ENCODE measurements at places on chromosomes 3 and 15.

DNA sequence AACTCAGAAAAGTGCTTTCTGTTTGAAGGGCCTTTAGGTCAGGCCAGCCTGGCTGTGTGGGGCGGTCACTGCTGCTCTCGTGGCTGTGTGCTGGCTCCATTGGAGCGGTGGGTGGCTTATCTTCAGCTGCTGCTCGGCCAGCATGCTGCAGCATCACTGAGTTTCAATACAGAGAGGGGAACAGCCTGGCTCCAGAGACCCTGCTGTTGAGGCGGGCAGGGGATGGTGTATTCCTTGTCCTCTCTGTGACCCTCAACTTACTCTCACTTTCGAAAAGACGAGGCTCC lies 248.5 kb upstream of the ONECUT1 start:
- DNase-seq: no peak

- DNase-seq: no peak
These were observed 75.5 kb downstream of the RBPMS2 start for GRCh38 chr15:64699751-64700388.

DNA sequence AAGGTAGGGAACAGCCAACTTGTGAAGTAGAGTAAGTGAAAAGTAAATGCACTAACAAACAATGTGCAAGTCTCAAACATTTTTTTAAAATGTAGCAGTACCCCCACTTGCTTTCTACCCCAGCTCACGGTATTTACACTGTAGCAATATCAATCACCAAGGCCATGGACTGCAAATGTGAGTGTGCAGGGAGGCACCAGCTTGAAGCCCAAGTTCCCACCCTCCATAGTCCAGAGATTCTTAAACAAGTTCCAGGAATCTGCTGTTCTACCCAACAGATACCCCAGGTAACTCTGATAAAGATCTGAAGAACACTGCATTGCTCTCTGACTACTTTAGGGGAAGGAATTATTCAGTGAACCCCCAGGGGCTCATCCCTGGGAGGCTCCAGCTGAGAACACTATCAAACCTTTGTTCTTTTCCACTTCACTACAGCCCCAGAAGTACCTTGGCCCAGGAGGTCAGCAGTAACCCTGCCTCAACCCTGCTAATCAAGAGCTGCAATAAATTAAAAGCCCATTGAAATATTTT lies 86.1 kb downstream of the FOXP1 start:
- DNase-seq: no peak

DNA sequence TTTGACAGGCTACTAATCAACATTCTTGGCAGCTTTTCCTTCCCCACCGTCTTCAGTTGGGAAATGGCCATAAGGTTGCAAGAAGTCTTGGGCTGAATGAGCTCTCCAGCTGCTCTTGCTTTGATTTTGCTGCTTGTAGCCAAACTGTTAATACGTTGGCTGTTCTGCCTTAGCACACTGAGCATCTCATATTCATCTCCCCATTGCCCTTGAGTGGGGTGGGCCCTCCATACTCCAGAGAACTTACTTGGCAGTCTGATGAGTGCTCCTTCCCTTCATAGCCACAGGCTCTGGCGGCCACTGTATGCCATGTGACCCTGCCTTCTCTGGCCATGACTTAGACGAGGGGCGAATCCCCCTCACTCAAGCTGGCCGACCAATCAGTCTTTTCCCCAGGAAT lies 25.8 kb upstream of the PAQR5 start:
- DNase-seq: no peak

- DNase-seq: no peak
These were observed 78.6 kb downstream of the WDR49 start for GRCh38 chr3:167575000-167575600.

GRCh38 chr3:98977520-98977919 lies 76.0 kb upstream of the DCBLD2 start:
- peak; percentile 6 for DNase-seq

DNA sequence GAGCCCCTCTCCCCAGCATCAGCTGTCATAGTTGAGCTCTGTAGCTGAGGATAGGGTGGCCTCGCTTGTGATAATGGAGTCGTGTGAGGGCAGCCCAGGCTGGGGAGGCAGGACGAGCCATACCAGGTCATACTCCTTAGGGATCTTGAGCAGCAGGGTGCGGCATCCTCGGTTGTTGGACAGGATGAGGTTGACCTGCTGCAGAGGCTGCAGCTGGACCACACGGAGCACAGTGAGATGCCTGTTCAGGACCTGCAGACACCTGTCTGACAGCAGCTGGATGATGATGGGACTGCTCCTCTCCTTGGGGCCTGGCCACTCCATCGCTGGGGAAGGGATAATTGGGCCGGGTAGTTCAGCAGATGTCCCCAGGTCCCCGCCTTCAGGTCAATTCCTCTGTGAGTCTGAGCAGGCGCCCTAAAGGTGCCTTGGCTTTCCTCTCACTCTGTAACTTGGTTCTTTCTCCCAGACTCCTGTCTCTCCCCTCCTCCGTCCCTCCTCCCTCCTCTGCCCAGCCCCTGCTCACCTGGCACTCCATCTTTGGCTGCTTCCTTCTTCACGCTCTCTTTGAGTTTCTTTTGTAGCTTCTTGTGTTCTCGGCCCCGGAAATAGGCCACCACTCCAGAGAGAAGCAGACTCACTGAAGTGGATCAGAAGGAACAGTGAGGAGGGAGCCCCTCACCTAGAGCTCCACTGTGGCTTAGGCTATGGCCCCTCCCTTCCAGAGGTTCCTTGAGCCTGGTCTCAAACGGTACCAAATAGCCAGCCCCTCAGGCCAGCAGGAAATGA lies 7.8 kb downstream of the DUOX2 start:
- no peak for DNase-seq

- no peak for DNase-seq
These were observed 27.0 kb upstream of the APH1B start for GRCh38 chr15:63250312-63250965.

DNA sequence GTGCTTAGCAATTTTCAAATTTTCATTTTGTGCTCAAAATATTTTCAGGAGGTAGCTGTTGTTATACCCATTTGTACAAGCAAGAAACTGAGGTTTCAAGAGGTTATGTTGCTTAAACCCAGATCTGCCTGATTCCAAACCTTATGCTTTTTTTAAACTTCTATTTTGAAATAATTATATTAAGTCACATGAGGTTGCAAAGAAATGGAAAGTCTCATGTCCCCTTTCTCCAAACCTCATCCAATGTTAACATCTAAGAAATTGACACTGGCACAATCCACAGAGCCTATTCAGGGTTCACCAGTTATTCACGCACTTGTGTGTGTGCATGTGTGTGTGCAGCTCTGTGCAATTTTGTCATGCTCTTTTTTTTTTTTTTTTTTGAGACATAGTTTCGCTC lies 35.1 kb downstream of the B3GNT5 start:
- DNase-seq: no peak

DNA sequence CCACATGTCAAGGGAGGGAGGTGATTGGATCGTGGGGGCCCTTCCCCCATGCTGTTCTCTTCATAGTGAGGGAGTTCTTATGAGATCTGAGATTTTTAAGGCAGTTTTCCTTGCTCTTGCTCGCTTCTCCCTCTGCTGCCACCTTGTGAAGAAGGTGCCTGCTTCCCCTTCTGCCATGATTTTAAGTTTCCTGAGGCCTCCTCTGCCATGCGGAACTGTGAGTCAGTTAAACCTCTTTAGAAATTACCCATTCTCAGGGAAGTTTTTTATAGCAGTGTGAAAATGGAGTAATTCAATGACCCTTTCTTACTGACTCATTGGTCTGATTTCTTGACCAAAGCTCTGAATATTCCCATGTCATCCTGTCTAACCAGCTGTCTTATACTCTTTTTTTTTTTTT lies 484.4 kb upstream of the TPRG1 start:
- no peak for DNase-seq

- no peak for DNase-seq
These were observed 407.2 kb upstream of the UBE2E2 start for GRCh38 chr3:22795917-22796316.

- no peak for DNase-seq
These were observed 17.0 kb downstream of the PRKAR2A start for GRCh38 chr3:48830715-48831114.

GRCh38 chr15:66565141-66565641 lies 607 bp downstream of the LCTL start:
- DNase-seq: no peak

DNA sequence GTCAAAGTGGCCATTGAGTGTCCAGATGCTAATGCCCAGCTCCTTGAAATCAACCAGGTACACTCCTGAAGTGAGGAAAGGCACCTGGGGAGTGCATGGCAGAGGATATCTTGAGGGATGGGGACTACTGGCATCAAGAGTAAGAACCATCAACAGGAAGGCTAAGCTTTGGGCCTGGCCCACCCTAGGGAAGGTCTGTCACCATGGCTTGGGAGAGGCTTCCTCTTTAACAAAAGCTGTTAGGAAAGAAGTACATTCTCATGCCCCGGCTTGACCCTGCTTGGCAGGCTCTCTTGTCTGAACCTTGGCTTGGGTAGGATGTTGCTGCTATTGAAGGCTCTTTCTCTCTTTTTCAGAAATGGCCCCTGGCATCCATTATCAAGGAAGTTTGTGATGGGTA lies 43.7 kb upstream of the TUBGCP5 start:
- no peak for DNase-seq

DNA sequence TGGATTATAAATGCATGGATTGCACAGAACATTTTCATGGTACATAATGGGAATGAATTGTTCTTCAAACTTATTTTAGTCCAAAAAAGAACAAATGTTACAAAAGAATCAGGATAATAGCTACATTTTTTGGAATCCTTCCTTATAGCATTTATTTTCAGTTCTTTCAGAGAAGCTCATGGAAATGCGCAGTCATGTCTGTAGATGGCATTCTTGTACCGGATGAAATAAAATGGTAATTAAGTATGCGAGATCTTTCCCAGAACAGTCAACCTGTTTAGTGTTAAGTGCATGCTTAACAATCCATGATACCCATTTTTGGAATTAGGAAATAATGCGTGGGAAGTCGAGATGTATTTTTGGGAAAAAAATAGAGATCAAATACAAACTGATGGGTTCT lies 38.2 kb upstream of the GOLGA8B start:
- no peak for DNase-seq

DNA sequence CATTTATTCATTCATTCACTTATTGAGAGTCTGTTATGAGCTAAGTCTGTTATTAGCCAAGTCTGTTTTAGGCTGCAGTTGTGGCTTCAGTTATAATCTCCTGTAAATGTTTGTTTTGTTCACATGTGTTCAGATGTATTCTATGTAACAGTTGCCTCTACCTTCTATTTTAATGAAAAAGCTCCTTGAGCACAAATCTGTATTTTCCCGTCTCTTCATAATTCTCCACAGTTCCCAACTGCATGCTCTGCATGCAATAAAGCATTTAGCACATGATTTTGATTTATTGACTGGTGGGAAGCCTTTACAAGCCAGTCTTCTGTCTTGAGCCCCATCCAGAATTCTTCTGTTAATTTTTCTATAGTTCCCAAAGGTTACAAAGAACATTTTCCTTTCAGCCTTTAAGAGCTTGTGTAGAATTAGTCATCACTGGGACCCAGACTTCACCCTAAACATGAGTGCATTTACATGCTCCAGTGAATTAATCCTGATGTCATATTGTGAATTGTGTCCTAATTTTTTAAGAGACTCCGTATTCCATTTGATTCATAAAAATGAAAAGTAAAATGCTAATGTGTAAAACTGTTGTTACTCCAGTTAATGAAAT lies 122.3 kb upstream of the NR2E3 start:
- no peak for DNase-seq

DNA sequence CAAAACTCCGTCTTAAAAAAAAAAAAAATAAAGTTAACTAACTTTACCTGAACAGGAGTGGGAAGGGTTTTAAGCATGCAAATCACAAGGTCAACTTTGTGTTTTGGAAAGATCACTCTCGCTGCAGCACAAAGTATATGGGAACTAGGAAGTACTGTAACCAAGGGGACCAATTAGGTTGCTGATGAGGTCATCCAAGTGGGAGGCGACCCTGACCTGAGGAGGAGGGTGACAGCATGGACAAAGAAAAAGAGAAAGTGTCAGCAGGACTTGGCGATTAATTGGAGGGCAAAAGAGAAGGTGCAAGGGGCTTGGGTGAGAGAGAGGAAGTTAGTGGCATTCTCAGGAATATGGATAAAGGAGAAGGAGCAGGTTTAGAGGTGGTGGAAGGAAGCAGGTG lies 89.5 kb upstream of the ZBED2 start:
- DNase-seq: no peak

DNA sequence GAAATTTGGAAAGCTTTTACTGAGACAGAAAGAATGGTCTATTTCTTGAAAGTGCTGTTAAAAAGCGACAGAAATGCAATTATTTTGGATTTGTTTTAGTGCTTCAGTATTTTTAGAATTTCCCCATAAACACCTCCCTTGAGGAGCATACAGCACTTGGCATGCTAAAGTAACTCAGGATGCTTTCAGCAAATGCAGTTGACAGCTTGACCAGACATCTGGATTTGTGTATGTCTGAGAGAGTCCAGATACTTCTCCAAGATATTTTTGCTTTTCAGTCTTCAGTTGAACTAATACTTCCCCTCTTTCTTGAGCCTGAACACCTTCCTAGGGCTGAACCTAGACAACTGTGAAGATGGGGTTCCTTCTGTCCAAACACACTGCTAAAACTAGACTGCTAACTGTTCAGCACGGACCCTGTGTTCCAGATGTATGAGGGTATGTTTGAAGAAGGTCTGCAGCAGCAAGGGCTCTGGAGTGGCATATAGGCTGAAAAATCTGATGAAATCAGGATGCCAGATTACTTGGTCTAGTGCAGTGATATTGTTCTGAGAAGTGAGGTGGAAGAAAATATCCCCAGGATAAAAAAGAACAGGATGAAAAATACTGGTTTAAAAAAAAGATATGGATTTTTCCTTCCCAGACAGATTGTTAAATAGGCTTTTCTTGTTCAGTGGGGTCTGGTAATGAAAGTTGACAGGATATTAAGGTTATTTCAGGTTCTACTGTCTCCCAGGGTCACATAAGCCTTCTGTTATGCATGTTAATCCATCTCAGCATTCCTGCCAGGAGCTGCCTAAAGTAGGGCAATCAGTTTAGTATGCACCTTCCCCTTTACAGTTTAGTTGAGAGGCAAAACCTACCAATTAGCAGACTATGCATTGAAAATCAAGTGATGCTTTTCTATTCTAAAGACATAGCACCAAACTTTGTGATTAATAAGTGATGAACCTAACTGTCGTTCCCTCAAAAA lies 516.9 kb upstream of the TBL1XR1 start:
- no peak for DNase-seq

DNA sequence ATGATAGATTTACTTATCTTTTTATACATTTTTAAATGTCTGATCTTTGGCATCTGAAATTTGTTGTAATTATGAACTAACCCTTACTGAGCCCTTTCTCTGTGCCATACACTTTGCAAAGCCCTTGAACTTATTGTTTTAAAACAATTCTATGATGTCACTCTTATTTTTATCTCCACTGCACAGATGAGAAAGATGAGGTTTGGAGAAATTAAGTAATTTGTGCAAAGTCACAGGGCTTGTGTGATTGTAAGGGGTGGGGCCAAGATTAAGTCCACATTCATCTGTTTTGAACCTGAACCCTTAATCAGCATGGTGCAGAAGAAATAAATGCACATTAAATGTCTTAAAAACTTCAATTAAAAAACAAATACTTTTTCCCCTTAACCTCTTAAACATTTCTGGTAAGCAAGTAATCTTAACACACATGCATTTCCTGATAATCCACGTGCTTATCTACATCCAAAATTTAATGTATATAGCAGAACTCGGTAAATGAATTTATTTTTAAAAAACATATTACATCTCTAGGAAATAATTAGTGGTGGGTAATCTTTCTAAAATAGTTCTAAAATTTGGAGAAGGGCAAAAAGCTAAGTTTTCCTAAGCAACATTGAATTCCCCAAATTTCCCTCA lies 189.8 kb upstream of the TBC1D5 start:
- no peak for DNase-seq

GRCh38 chr3:31444220-31445142 lies 88.2 kb upstream of the STT3B start:
- DNase-seq: no peak

All from GM12891 (cell line).